ENCODE measurements at places on chromosomes 7 and 10.

GRCh38 chr10:13739183-13739582, 152.4 kb downstream of the PRPF18 start:
- DNase-seq, result no peak

- no peak for DNase-seq
Observed at GRCh38 chr10:78551184-78552005, 517.4 kb upstream of the ZMIZ1 start.

DNA sequence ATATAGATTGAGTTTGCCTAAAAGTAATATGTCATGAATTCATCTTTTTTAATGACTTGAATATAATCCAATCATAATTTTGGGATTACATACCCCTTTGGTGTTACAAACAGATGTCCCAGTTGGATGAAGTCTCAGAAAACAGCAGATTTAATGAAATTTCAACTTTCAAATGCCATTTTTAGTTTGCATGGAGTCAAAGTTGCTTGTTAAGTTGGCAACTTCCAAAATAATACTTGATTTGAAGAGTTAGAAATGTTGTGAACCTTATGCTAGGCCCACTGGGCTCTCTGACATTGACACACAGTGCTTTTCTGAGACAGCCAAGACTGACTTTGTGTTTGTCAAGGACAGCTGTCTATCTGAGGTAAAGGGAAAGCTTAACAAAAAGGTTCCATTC, 248.1 kb downstream of the KIF20B start:
- DNase-seq, result no peak

- no peak for DNase-seq
Observed at GRCh38 chr10:12427276-12427675, 77.9 kb downstream of the CAMK1D start.

DNA sequence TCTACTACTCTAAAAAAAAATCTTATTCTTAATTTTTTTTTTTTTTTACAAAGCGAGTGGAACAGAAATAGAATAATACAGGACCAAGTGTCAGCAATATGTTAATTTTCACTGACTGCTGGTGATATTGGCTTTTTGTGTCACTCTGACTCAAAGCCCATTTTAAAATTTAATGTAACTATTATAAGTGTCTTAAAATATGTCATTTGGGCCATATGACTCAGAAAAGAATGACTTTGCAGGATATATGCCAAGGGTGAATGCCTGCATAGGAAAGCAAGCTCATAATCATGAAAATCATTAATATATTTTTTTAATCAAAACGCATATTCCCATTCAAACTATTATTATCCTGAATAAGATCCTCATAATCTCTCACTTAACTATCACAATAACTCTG, 149.2 kb downstream of the GNAT3 start:
- no peak for DNase-seq

DNA sequence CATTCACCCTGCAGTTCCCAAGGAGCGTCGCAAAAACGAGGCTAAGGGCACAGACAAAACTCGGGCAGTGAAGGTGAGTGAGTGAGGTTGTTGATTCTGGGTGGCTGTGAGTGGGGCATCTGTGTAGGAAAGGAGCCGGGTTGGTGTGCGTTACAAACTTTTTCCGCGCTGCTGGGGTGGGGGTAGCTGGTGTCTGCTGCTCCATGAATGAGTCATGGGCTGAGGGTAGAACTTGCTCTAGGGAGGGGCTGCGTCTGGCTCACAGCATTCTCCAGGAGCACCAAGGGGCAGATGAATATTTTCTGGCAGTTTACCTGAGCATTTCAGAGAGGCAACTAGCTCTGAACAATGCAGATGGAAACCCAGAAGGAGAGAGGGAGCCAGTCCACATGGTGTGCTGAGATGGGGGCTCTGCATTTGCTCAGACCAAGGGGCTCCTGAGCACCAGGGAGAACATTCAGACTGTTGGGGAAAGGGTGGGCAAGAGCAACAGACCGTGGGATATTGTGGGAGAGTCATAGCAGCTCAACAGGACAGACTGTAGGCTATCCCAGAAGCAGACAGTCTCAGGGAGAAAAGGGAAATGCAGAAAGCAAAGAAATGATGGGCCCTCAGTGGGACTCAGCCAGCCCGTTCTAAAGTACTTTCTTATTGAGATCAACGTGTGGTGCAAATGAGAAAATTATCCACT, 18.8 kb downstream of the NOBOX start:
- DNase-seq, result peak; percentile 46

- DNase-seq, result no peak
Observed at GRCh38 chr10:22686347-22686746, 28.0 kb downstream of the PIP4K2A start.

- no peak for DNase-seq
Observed at GRCh38 chr7:88347517-88347916, 40.8 kb upstream of the STEAP4 start.

GRCh38 chr7:82390936-82391335, 52.6 kb downstream of the CACNA2D1 start:
- no peak for DNase-seq

GRCh38 chr7:105990727-105991453, 27.8 kb downstream of the CDHR3 start:
- DNase-seq, result no peak

DNA sequence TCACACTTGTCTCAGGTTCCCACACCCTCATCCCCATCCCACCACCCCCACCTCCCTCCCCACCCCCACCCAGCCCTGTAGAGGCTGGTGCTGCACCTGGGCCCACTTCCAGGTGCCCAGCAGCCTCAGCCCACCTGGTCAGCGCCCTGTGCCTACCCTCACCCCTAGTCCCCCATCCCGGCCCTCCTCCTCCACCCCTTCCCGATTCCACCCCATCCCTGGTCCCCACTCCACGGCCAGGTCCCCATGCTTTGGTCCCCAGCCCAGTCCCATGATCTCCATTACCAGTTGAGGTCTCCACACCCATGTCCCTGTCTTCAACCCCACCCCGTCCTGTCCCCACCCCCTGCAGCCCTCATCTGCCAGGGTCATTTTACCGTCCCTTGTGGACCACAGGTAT, 24.6 kb upstream of the CNPY1 start:
- no peak for DNase-seq

DNA sequence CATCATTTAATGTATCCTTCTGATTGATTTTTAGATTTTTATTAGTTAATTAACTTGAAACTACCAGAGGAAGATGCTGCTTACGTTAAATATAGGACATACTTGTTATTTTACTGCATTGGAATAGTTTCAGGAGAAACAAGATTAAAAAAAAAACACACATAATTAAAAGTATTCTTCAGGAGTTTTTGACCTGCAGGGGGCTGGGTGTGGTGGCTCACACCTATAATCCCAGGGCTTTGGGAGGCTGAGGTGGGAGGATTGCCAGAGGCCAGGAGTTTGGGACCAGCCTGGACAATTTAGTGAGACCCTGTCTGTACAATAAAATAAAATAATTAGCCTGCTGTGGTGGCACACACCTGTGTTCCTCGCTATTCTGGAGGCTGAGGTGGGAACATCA, 10.7 kb downstream of the CBLL1 start:
- no peak for DNase-seq

DNA sequence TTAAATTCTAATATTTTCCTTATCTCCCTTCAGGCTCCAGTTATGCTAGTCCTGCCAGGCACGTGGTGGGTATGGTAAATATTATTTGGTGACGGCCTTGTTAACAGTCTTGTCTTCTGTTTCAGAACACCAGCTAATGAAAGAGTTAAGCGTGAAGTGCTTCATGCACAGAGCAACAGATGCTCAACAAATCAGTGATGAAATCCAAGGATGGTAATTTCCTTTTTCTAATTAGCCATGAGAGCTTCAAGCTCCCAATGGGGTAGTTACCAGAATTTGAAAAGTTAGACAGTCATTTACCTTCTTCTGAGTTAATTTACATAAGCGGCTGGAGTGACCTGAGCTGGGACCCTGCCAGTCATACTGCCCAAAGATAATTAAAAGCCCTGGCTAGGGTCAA, 1.9 kb upstream of the OTUD1 start:
- no peak for DNase-seq

GRCh38 chr10:127153181-127153580, 43.2 kb downstream of the INSYN2A start:
- no peak for DNase-seq

- no peak for DNase-seq
Observed at GRCh38 chr7:95996174-95996573, 223.8 kb downstream of the DYNC1I1 start.

- DNase-seq, result no peak
Observed at GRCh38 chr10:53123311-53123710, 350.7 kb upstream of the MBL2 start.

- DNase-seq, result no peak
Observed at GRCh38 chr7:36209814-36210183, 56.7 kb downstream of the EEPD1 start.

- no peak for DNase-seq
Observed at GRCh38 chr10:49688920-49689319, 9.5 kb downstream of the C10orf53 start.

- DNase-seq, result no peak
Observed at GRCh38 chr10:69180525-69181204, 631 bp downstream of the SUPV3L1 start.

GRCh38 chr7:158911145-158911544, 54.8 kb downstream of the DYNC2I1 start:
- DNase-seq, result no peak

GRCh38 chr7:134289423-134289822, 27.3 kb downstream of the SLC35B4 start:
- no peak for DNase-seq
